Substantia nigra (tissue), 51 donors: ENCODE measurements at places on chromosomes 2 and 18.

DNA sequence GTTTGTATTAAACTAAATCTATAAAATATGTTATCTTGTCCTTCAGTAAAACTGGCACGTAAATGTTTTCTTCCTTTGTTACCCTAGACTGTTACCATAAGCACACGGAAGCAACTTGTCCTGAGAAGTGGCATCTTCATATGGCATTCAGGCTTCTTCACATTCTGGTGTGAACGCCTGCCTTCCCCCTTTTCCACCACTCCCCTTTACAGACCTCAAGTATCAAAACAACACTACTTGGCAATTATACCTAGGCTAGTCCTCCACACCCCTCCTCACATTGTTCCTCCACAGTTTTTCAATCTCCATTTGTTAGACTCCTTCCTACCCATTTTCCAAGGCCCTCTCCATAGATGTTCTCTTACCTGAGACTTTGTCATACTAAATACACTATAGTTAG lies 2.9 kb downstream of the MEX3C start:
- no peak for DNase-seq

GRCh38 chr2:190800528-190800927 lies 80.1 kb upstream of the GLS start:
- DNase-seq = no peak

DNA sequence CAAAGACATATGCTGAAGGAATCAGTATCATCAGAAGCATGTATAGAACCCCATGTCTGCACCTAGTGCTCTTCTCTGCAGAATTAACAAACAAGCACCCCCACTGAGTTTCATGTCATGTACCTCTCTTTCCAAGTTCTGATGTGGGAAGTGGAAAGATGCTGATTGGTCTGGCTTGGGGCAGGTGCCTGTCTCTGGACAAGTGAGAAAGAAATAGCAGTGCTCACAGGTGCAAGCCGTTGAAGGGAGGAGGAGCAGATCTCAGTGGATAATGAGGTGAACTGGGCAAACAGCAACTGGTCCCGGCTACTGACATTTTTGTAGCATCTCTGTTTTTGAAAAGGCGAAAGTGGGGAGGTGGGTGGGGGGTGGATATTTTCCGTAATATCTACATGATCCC lies 17.5 kb upstream of the ACVR1 start:
- DNase-seq = no peak

DNA sequence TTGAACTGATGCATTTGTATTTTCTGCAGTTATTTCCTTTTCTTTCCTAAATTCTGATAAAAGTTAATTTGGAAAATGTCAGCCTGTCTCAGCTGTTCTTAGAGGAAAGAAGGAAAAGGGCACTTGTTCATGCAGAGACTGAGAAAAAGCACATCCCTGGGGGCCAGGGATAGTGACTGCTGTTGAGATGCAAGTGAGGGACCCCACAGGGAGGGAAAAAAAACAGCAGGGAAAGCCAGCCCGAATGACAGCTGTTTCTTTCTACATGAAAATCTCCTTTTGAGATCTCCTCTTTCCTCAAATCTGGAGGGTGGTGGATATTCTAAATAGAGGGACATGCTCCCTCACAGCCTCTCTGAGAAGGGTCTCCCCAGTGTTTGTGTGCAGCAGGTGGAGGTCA lies 14.0 kb upstream of the MTA3 start:
- no peak for DNase-seq
